Right atrium auricular region (tissue), 2 donors: ENCODE measurements at places on chromosomes 7 and 10. TPM values are rescaled to one million over a fixed set of nuclear protein-coding genes. Genes with fewer than 3 reads are reported as not detected.

DNA sequence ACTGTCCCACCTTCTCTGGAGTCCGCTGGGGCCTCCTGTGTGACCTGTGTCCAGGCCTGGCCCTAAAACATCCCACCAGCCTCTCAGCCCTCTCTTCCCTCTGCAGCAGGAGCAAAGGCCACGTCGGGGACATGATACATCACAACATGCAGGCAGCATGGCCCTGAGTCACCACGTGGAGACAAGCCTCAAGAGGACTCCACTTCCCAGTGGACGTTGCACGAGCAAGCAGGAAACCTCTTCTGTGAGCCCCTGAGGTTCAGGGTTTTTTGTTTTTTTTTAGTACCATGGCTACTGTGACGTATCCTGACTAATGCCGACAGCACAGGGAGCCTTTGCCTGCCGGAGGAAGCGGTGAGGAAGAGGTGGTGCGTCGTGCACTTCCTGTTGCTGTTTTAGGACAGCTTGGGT is 165.9 kb downstream of the DNAJB6 start:
- DNase-seq = peak; percentile 58
- H3K4me3 ChIP-seq = no peak overlapping the region
- no peaks in the 10 kb centered on the region for H3K4me1 ChIP-seq
- H3K27ac ChIP-seq = no peak overlapping the region
- H3K36me3 ChIP-seq = no peaks in the 10 kb centered on the region
- H3K27me3 ChIP-seq = no peaks in the 10 kb centered on the region

- no peak overlapping the region for H3K27ac ChIP-seq
- no peaks in the 10 kb centered on the region for H3K36me3 ChIP-seq
- H3K4me1 ChIP-seq = peaks cover 17% of the 10 kb centered on the region
- no peaks in the 10 kb centered on the region for H3K27me3 ChIP-seq
- DNase-seq = no peak
Measured at GRCh38 chr7:56174346-56174874, 58.2 kb upstream of the NUPR2 start.

DNA sequence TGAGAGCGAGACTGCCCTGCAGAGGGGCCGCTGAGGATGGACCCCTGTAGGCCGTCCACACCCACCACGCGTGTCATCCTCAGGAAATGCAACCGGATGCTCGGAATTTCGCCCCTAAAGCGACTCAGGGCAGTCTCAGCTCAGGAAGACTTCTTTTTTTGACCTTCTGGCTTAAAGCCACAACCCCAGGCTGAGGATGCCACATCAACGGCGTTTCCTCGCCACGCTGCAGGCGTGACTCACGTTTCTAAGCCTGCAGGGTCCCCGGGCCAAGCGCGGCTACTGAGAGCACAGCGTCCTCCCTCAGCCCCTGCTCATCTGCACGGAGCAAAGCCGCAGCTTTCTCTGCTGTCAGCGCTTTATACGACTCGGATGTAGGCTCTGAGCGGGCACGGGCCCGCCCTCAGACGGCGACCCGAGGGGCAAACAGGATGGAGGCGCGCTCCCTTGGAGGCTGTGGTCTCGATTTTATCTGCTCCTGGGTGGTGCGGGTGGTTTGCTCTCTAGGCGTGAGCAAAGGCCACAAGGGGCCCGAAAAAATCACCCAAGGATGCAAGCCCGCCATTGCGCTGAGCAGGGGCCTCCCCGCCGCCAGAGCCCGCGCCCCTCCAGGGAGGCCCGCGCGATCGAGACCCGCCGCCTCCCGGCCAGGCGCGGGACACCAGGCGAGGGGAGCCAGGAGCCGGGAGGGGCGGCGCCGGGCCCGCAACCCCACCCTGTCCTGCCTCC is 726 bp upstream of the INSIG1 start:
- DNase-seq = peak; percentile 80
- peak overlapping the region; percentile 88 for H3K27ac ChIP-seq
- H3K4me1 ChIP-seq = no peaks in the 10 kb centered on the region
- H3K36me3 ChIP-seq = no peaks in the 10 kb centered on the region

DNA sequence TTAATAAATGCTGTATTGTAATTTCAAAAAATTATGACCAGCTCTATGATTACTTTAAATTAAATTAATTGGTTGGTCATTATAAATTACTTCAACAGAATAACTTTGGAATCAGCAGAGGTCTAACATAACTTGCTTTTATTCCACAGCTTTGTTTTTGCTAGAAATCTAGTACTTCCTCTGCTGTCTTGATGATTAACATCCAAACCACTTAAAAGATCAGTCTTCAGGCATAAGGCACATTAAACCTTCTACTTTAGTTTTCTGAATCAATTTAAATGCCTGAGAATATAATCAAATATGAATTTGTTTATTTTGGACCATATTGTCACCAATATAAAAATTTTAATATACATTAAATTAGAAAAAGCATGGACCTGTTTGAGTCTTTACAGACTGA is 465.3 kb downstream of the ARL4A start:
- no peak for DNase-seq
- H3K36me3 ChIP-seq = no peaks in the 10 kb centered on the region
- no peaks in the 10 kb centered on the region for H3K27me3 ChIP-seq

DNA sequence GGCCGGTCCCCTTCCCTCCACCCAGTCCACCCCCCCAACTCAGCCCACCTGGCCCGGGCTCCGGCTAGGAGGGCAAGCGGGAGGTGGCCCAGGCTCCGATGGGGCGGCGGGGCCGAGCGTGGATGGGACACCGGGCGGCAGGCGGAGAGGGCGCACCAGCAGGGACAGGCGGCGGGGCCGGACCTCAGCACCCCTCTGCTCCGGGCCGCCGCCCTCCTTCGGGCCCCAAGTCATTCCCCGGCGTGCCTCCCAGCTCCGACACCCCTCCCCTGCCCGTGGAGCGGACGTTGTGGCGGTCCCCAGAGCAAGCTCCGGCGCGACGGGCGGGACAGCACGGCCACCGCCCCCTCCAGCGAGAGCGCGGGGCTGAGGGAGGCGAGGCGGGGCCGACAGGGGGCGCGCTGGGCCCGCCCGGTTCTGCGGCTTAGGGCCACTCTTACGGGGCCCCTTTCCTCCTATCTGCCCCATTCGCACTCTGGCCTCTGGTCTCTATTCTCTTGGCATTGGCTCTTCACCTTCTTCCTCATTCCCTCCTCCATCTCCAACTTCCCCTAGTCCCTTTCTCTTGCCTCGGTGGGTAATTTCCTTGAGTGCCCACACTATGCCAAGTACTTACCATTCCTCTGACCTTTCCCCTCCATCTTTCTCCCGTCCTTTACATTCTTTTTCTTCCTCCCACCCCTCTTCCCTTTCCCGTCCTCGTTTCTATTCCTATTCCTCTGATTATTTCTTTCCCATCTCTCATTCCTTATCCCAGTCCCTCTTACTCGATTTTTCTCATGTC is 701 bp upstream of the GBX1 start:
- H3K4me1 ChIP-seq = peaks cover 17% of the 10 kb centered on the region
- peak overlapping the region; percentile 59 for H3K4me3 ChIP-seq
- H3K27ac ChIP-seq = no peak overlapping the region
- H3K27me3 ChIP-seq = no peaks in the 10 kb centered on the region

GRCh38 chr10:79179164-79179956 is 110.6 kb downstream of the ZMIZ1 start:
- no peaks in the 10 kb centered on the region for H3K27me3 ChIP-seq
- H3K36me3 ChIP-seq = no peaks in the 10 kb centered on the region
- DNase-seq = no peak
- no peak overlapping the region for H3K4me3 ChIP-seq
- H3K4me1 ChIP-seq = peaks cover 100% of the 10 kb centered on the region

Gene UCN3
- not detected for total RNA-seq

Gene BAIAP2L1
- total RNA-seq = 1.7 TPM
